ENCODE measurements at places on chromosomes 4 and X.

GRCh38 chr4:171812665-171813525, at the start of gene GALNTL6:
Gene GALNTL6, plus strand, starts transcription at chr4:171813404.
- DNase-seq = peak; percentile 57

- no peak for DNase-seq
Measured at GRCh38 chr4:24722026-24722568, 73.3 kb upstream of the SOD3 start.

- DNase-seq = no peak
Measured at GRCh38 chr4:183241721-183242151, 78.3 kb downstream of the CLDN22 start.

GRCh38 chr4:89216866-89217265, 90.7 kb downstream of the GPRIN3 start:
- no peak for DNase-seq

GRCh38 chr4:82491251-82491960, 61.0 kb downstream of the ENOPH1 start:
- no peak for DNase-seq

GRCh38 chrX:153622661-153623309, 23.8 kb upstream of the CCNQ start:
- DNase-seq = no peak

GRCh38 chrX:118024482-118024881, 92.1 kb downstream of the KLHL13 start:
- DNase-seq = no peak

- no peak for DNase-seq
Measured at GRCh38 chr4:186021461-186022167, 47.3 kb upstream of the TLR3 start.

DNA sequence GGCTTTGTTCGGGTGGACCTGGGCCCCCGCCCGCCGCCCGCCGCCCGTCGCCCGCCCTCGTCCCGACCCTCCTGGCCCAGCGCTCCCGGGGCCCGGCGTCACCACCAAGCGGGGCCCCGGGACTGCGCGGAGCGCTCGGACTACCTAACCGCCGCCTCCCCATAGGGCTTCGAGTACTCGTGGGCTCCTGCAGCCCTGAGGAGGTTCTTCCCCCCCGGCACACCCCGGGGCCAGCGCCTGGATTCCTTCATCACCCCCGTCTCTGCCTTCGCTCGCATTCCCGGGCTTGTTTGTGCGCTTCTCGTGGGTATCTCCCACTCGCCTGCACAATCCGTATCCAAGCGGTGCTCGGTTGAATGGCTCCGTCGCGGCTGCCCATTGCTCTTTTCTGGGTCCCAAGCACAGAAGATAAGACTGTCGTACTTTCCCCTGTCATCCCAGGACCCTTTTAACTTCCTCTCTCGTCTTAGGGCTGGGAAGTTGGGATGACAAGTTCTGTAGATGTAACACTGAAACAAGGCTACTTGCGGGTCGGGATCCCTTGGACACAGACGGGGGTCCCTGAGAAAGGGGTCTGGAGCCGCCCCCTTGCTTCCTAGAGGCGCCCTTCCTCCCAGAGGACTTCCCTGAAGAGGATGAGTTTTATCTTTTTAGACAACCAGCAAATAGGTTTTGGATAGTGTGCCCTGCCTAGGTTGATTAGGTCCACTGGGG, 565 bp downstream of the MOB1B start:
- no peak for DNase-seq

DNA sequence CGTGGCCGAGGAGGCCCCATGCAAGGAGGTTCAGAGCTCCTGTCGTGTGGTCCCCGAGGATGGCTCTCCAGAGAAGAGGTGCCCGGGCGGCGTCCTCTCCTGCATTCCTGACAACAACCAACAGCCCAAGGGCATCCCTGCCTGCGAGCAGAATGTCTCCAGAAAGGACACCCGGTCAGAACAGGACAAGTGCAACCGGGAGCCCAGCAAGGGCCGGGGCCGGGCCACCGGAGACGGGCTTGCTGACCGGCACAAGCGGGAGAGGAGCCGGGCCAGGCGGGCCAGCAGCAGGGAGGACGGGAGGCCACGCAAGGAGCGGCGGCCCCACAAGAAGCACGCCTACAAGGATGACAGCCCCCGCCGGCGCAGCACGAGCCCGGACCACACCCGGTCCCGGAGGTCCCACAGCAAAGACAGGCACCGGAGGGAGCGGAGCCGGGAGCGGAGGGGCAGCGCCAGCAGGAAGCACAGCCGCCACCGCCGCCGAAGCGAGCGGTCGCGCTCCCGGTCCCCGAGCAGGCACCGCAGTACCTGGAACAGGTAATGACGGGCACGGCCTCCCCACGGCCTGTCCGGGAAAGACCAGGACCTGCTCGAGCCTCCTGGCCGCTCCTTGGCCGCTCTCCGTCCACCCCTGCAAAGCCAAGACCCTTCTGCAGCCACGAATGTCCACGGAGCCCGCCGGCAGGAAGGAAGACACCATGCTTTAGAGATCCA, 9.8 kb downstream of the AKAP17A start:
- DNase-seq = no peak

DNA sequence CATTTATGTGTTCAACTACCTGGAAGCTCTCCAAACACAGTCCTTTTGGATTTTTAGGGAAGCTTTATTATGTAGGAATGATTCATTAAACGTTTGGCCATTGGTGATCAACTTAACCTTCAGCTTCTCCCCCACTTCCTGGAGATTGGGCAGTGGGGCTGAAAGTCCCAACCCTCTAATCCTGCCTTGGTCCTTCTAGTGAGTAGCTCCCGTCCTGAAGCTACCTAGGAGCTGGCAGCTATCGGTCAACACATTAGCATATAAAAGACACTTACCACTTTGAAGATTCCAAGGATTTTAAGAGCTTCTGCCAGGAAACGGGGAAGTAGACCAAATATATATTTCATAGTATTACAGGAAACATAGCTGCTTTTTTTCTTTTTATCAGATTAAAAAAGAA, 69.7 kb downstream of the MCUB start:
- no peak for DNase-seq

DNA sequence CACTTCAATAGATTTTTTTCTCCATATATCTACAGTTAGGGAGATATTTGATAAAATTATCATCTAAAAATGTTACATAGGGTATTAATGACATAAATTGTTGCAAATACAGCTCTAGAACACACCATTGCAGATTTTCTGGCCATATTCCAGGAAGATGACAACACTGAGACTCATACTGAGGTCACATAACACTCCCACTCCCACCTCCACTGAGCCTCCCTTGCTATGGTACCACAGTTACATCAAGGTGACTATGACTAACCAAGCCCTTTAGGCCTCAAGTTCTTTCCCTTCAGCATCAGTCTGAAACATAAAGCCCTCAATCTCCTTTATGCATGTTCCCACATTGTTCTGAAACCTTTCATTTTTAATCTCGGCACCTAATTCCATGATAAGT, 932.0 kb upstream of the IGFBP7 start:
- DNase-seq = no peak

DNA sequence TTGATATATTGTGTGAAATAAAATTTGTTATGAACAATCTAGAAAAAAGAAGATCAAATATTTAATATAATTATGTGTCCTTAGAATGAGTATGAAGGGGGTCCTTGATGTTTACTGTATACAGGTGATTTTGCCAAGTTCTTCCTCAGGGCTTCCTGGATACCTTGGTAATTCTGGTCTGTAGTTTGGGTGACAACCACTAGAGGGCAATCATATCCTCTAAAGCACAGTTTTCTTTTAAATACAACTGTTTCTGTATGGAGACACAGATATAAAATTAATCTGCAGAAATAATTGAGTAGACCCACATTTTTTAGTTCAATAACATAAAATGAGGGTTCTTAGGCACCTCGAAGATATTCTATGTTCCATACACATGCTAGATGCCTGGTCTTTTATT, 157.7 kb downstream of the SPANXN1 start:
- DNase-seq = no peak

DNA sequence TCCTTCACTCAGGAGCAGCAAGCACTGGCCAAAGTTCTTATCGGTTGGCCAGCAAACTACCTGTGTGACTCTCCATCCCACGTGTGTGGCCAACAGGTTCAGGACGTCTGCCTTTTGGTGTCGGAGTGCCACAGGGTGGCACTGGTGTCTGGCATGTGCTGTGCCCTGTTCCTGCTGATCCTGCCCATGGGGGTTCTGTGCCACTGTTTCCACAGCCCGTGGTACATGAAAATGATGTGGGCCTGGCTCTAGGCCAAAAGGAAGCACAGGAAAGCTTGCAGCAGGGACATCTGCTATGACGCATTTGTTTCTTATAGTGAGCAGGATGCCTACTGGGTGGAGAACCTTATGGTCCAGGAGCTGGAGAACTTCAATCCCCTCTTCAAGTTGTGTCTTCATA, 4.6 kb upstream of the TLR2 start:
- DNase-seq = no peak

GRCh38 chr4:172787111-172787510, 381.5 kb upstream of the GALNT7 start:
- DNase-seq = no peak

DNA sequence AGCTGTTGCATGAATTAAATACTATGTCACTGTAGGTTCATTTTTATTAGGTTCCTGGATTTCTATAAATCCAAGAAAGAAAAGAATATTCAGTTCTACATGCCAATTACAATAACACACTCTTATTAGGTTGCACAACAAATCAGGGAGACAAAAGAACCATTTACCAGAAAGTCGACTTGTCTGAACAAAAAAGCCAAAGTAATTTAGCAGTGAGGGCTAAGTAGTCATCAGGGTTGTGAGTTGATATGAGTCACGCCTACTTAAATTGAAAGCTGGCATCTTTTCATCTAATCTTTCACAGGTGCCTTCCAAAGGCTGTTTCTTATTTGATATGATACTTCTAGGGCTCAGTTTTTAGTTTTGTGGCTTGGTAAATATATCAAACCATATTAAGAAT, 25.4 kb upstream of the GNRHR start:
- no peak for DNase-seq

DNA sequence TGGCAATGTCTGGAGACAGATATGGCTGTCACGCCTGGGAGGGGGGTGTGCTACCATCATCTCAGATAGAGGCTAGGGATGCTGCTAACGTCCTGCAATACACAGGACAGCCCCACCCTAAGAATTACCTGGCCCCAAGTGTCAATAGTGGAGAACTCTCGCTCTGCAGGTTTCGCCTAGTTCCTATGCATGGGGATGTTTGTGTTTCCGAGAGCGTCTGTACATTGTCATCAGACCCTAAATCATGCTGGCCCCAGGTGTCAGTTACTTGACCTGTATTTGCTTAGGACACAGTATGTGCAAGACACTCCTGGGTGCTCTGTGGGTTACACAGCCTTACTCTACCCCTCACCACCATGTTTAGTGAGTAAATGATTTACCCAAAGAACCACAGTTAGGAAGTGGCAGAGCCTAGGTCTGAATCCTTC, 90.8 kb downstream of the AFF1 start:
- DNase-seq = no peak

- DNase-seq = no peak
Measured at GRCh38 chrX:68847172-68847571, 18.4 kb downstream of the EFNB1 start.

- no peak for DNase-seq
Measured at GRCh38 chrX:43716696-43717095, 60.6 kb downstream of the MAOA start.

DNA sequence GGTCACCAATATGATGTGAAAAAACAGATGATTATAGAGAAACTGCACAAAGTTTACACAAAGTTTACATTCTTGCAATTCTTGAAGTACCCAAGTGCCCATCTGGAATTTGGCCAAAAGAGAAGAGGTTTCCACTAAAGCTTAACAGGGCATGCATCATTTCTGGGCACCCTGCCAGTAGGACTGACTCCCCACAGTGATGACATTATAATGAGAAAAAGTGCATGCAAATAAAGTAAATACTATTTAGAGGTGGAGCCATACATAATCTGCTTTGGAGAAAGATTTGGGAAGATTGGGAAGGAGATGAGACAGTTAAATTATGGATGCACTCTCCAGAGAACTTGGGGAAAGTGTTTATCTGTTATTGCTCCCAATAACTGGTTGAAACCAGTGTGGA, 93.7 kb upstream of the TRPC3 start:
- peak; percentile 31 for DNase-seq

DNA sequence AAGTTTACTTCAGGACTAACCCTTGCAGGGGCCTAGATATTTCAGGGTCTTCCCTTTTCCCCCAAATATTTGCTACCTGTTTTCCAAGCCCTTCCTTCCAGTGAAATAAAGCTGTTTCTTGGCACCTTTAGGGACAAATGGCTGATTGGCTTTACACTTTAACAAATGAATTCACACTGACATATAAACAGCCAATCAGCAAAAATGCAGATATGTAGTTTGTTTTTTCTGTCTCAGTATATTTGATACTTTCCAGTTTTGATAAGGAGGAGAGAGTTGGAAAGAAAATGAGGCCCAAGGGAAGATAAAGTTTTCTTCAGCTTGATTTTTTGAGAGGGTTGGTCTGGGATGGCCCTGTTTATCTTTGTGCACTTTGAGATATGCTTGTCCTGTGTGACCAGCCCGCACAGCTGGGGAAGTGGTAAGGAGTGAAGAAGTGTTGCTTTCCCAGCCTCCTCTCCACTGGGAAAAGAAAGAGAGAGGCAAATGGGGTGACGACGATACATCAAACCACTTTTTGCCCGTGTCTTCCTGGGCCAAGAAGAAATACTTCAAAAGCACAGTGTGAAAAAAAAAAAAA, 67.5 kb downstream of the MGST2 start:
- DNase-seq = no peak

DNA sequence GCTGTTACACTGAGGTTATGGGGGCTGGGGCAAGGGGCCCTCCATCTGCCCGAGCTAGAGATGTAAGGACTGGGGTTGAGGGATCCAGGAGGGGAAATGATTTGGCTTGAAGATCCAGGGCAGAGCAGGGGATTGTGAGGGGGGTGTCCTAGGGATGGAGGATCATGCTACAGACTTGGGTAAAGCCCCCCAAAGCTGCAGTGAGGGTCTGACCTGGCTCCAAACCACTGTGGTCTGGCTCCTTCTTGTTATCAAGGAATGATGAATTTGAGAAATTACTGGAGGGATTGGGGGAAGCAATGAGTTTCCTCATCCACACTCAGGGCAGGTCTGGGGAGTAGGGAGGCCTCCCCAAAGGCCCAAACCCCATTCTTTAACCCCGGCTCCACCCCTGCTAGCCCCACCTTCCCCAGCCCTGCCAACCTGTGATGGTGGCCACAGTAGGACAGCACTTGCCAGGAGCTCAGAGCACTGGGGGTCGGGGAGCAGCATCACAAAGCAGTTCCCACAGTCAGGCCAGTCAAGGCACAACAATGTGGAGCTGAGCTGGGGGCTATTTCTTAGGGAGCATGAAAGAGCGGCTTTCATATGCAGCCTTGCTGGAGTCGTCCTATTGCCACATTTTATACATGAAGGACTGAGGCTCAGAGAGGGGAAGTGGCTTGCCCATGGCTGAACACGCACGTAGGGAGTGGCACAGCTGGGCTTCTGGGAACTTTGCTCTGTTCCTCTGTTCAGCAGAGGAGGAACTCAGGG, 165.5 kb downstream of the EFNB1 start:
- no peak for DNase-seq

Data from left hindlimb (tissue), 1 donor.